ENCODE measurements at places on chromosomes 2 and 18. TPM values are rescaled to one million over a fixed set of nuclear protein-coding genes. Genes with fewer than 3 reads are reported as not detected.

SOWAHC gene
- total RNA-seq = 0.15 TPM

LNPK gene
- total RNA-seq = 31.7 TPM

PLEKHH2 gene
- 0.48 TPM for total RNA-seq

OXER1 gene
- 0.11 TPM for total RNA-seq

CPLX4 gene
- total RNA-seq = not detected

GRCh38 chr2:158539176-158540005 lies 82.6 kb downstream of the PKP4 start:
- H3K27ac ChIP-seq = no peak overlapping the region
- no peak for DNase-seq
- H3K4me3 ChIP-seq = no peak overlapping the region
- no peaks in the 10 kb centered on the region for H3K36me3 ChIP-seq

GRCh38 chr2:139813340-139813739 lies 1033.2 kb upstream of the NXPH2 start:
- no peaks in the 10 kb centered on the region for H3K27me3 ChIP-seq
- H3K36me3 ChIP-seq = no peaks in the 10 kb centered on the region
- DNase-seq = no peak
- no peaks in the 10 kb centered on the region for H3K4me1 ChIP-seq
- no peak overlapping the region for H3K27ac ChIP-seq

- H3K27me3 ChIP-seq = no peaks in the 10 kb centered on the region
- no peaks in the 10 kb centered on the region for H3K4me1 ChIP-seq
- no peak for DNase-seq
- no peaks in the 10 kb centered on the region for H3K36me3 ChIP-seq
- no peak overlapping the region for H3K27ac ChIP-seq
- H3K4me3 ChIP-seq = no peak overlapping the region
Measured at GRCh38 chr2:15206419-15206818, 354.7 kb downstream of the NBAS start.

DNA sequence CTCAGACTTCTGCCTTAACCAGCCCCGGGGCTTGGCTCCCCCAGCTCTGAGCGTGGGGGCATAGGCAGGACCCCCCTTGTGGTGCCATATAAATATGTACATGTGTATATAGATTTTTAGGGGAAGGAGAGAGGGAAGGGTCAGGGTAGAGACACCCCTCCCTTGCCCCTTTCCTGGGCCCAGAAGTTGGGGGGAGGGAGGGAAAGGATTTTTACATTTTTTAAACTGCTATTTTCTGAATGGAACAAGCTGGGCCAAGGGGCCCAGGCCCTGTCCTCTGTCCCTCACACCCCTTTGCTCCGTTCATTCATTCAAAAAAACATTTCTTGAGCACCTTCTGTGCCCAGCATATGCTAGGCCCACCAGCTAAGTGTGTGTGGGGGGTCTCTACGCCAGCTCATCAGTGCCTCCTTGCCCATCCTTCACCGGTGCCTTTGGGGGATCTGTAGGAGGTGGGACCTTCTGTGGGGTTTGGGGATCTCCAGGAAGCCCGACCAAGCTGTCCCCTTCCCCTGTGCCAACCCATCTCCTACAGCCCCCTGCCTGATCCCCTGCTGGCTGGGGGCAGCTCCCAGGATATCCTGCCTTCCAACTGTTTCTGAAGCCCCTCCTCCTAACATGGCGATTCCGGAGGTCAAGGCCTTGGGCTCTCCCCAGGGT lies 5.5 kb downstream of the CTDSP1 start:
- H3K27ac ChIP-seq = peak overlapping the region; percentile 38
- H3K4me3 ChIP-seq = no peak overlapping the region
- H3K27me3 ChIP-seq = no peaks in the 10 kb centered on the region
- no peak for DNase-seq
- peaks cover 10% of the 10 kb centered on the region for H3K36me3 ChIP-seq

DNA sequence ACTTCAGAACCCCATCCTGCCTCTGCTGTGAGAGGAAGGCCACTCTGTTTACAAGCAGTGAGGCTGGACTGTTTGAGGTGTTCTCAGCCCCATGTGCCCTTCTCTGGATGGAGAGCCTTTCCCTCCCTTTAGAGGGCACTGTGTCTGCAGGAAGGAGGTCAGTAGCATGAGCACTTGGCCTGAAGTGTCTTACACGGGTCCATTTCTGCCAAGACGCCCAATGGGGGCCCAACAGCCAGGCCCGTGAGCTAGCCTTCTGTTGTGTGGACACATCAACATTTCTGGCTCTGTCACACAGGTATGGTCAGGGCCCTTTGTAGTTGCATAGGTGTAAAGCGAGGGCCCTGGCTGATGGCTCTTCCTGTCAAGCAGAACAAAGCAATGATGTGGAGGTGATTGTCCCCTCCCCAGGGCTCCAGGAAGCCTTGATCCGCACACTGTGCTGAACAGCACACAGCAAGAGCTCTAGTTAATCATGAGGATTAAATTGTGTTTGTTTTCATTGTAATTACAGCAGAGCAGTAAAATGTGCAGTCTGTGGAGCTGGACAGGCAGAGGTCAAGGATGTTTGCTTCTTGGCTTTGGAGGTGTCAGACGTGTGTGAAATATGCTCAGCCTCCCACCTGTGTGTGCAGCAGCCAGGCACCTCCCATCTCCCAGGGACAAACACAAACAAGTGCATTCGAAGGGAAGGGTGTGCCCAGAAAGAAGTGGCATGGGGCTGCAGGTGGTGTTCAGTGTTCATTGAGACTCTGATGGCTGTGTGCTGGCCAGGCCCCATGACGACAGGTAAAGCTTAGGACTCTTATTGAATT lies 132.1 kb downstream of the SH3RF3 start:
- no peaks in the 10 kb centered on the region for H3K4me1 ChIP-seq
- no peaks in the 10 kb centered on the region for H3K27me3 ChIP-seq
- H3K4me3 ChIP-seq = no peak overlapping the region
- H3K36me3 ChIP-seq = no peaks in the 10 kb centered on the region

GRCh38 chr2:133496501-133497269 lies 71.6 kb downstream of the NCKAP5 start:
- no peak for DNase-seq
- no peaks in the 10 kb centered on the region for H3K4me1 ChIP-seq
- no peaks in the 10 kb centered on the region for H3K27me3 ChIP-seq
- no peak overlapping the region for H3K4me3 ChIP-seq

GRCh38 chr2:4110273-4110672 lies 406.9 kb downstream of the DCDC2C start:
- no peak for DNase-seq
- no peak overlapping the region for H3K27ac ChIP-seq
- no peaks in the 10 kb centered on the region for H3K27me3 ChIP-seq
- H3K4me1 ChIP-seq = no peaks in the 10 kb centered on the region

DNA sequence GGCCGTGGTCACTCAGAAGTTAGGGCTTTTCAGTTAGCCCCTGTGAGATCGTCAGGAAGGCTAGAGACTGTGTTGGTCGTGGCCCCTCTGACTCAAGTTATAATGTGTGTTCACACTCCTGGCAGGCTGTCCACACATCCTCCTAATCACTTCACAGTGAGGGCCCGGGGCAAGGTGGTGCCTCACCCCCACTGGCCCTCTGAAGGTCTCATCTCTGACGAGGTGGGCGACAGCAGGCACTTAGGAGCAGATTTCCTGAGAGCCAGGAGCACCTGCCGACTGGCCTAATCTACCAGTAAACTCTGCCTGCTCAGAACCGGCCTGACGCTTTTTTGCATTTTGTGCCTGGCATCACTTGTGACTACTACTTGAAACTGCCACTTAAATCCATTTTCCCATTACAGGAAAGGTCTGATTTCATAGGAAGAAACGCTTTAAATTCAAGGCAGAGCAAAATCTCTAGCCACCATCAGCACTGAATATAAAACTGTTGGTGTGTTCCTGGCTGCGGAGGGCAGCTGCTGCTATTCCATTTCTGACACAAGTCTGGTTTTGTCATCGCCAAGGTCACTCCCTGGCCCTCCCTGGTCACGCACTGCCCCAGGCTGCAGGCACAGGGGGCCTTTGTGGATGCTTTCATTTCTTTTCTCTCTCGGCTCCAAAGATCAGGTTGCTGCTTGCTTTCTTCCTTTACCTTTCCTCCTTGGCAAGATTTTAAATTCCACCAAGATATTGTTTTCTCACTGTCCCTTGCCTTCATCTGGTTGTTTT lies 48.0 kb downstream of the RAB12 start:
- H3K4me3 ChIP-seq = no peak overlapping the region
- DNase-seq = no peak
- no peak overlapping the region for H3K27ac ChIP-seq
- H3K36me3 ChIP-seq = no peaks in the 10 kb centered on the region

DNA sequence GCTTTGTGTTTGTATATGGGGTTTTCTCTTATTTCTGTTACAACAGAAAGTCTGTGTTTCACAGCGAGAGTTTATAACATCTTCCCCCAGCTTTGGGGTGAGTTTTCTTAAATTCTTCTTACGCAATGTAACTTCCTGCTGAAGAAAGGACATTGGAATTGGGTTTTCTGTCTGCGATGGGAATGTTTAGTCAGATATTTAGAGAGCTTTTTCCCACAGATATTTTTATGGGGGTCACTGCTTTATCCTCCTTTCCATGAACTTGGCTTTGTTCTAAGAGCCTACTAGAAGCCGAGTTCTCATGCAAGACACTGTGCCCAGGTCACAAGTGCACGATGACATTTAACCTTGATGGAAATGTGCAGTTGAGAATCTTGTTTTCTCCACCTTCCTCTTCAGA lies 22.1 kb downstream of the B3GNT2 start:
- no peak overlapping the region for H3K4me3 ChIP-seq
- no peaks in the 10 kb centered on the region for H3K36me3 ChIP-seq
- H3K27me3 ChIP-seq = no peaks in the 10 kb centered on the region
- peaks cover 99% of the 10 kb centered on the region for H3K4me1 ChIP-seq
- no peak overlapping the region for H3K27ac ChIP-seq
- no peak for DNase-seq

DNA sequence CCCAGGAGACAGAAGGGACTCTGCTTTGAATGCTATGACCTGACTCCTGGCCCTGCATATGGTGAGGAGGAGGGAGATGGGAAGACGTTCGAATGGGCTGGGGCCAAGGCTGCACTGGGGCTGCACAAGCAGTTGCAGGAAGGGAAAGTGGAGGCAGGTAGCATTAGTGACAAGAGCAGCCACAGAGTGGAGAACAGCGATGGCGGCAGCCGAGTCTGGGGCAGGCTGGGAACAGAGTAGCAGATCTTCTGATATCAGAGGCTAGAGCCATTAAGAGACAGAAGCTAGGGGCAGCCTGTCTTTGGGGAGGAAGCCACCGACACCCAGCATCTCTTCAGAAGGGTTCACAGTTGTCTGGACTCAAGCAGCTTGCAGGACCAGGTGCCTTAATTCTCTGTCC lies 50.1 kb downstream of the ST3GAL5 start:
- no peak for DNase-seq
- no peak overlapping the region for H3K27ac ChIP-seq
- H3K4me3 ChIP-seq = no peak overlapping the region
- peaks cover 4% of the 10 kb centered on the region for H3K4me1 ChIP-seq
- H3K36me3 ChIP-seq = peaks cover 20% of the 10 kb centered on the region

- no peak overlapping the region for H3K4me3 ChIP-seq
- no peaks in the 10 kb centered on the region for H3K36me3 ChIP-seq
- H3K27me3 ChIP-seq = no peaks in the 10 kb centered on the region
- no peak for DNase-seq
- no peaks in the 10 kb centered on the region for H3K4me1 ChIP-seq
Measured at GRCh38 chr18:28510210-28510609, 333.3 kb upstream of the CDH2 start.

DNA sequence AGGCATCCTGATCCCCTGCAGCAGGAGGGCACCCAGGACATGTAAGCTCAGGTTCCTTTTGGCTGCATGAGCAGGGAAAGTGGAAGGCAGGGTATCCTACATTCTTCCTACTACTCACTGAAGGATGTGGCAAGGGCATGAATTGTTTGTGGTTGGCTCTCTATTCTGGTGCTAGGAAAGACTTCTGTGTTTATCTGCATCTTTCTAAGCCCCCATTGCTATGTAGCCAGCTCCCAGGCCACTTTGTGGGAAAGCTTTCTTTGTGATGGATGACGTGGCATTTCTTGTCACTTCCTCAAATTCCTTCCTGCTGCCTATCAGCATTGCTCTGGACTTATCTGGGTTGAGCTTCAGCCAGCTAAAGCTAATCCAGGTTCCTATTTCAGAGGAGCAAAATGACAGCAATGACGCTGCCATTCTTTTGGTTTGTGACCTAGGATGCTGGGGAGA lies 46.2 kb downstream of the MEIS1 start:
- no peak for DNase-seq
- H3K4me3 ChIP-seq = no peak overlapping the region
- H3K4me1 ChIP-seq = no peaks in the 10 kb centered on the region
- no peaks in the 10 kb centered on the region for H3K36me3 ChIP-seq
- H3K27ac ChIP-seq = no peak overlapping the region

- DNase-seq = no peak
- H3K4me3 ChIP-seq = no peak overlapping the region
- H3K4me1 ChIP-seq = no peaks in the 10 kb centered on the region
- no peaks in the 10 kb centered on the region for H3K27me3 ChIP-seq
- H3K27ac ChIP-seq = no peak overlapping the region
Measured at GRCh38 chr2:215917953-215918620, 95.3 kb downstream of the MREG start.

- H3K4me1 ChIP-seq = no peaks in the 10 kb centered on the region
- no peak for DNase-seq
- no peaks in the 10 kb centered on the region for H3K27me3 ChIP-seq
- H3K36me3 ChIP-seq = no peaks in the 10 kb centered on the region
Measured at GRCh38 chr2:25618676-25619075, 54.7 kb downstream of the DTNB start.

DNA sequence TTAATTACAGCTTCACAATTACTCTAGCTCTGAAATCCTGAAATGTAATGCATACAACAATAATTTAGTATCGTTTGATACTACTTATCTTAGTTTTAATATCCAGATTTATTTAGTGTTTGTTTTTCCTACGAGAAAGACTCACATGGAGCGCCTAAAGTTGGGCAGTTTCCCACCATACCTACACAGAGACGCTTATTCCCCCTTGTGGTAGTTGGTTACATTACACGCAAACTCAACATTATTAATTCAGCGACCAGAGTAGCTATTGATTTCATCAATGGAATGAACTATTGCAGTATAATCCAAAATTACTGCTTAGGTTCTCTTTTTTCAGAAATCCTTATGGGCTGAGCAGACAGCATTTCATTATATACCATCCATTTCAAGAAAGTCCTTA lies 164.0 kb upstream of the REG3G start:
- H3K36me3 ChIP-seq = no peaks in the 10 kb centered on the region
- H3K4me1 ChIP-seq = no peaks in the 10 kb centered on the region
- H3K4me3 ChIP-seq = no peak overlapping the region
- no peak overlapping the region for H3K27ac ChIP-seq
- no peak for DNase-seq
- H3K27me3 ChIP-seq = no peaks in the 10 kb centered on the region

- H3K4me3 ChIP-seq = no peak overlapping the region
- H3K27ac ChIP-seq = no peak overlapping the region
- no peaks in the 10 kb centered on the region for H3K27me3 ChIP-seq
- no peaks in the 10 kb centered on the region for H3K36me3 ChIP-seq
- DNase-seq = no peak
Measured at GRCh38 chr2:196376984-196377877, 205.9 kb upstream of the STK17B start.

DNA sequence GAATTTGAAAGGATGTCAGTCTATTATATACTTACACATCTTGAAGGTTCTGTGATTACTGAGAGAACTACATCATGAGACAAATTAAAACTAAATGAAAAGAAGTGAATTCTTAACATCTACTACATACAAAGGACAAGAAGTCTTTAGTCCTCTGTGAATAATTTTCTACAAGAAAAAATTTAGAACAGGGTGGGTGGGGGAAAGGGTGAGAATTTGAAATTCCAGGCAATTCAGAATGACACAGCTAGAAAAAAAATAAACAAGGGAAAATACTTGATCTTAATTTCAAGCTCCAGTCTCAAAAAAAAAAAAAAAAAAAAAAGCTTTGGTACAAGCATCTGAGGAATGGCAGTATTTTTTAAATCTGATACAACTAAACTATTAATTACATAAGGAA lies 15.5 kb downstream of the CUL3 start:
- no peaks in the 10 kb centered on the region for H3K27me3 ChIP-seq
- peaks cover 74% of the 10 kb centered on the region for H3K4me1 ChIP-seq
- DNase-seq = no peak

Data from CD8-positive, alpha-beta memory T cell (primary cell).